ENCODE measurements at places on chromosomes 1 and 21.

DNA sequence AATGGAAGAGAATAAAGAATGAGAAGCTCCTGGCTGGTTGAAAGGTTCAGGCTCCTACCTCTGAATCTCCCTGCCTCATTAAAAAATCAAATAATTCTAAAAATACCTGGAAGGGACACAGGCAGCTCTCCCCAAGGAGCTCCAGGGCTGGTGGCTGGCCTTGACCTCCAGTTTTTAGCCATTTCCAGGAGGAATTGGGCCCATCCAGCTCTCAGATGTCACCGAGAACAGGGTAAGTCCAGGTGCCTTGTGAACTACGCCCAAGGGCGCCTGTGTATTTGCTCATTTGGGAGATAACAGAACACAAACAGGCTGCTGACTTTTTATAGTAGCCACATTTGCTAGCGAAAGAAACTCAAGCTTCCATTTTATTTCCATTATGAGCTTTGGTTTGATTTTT, 321.0 kb upstream of the C1orf174 start:
- no peak for DNase-seq

DNA sequence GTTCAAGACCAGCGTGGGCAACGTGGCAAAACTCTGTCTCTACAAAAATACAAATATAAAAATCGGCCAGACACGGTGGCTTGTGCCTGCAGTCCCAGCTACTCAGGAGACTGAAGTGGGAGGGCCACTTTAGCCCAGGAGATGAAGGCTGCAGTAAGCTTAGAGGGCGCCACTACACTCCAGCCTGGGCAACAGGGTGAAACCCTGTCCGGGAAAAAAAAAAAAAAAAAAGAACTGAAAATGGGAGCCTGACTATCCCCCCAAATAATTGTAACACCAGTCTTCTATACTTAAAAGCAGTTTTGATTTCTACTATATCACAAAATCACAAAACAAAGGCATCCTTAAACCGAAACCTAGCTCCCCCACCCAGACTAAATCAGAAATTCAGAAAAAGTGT, 60.3 kb downstream of the CDC42BPA start:
- no peak for DNase-seq

- peak; percentile 63 for DNase-seq
Observed at GRCh38 chr1:183807549-183808168, 2.7 kb downstream of the RGL1 start.

DNA sequence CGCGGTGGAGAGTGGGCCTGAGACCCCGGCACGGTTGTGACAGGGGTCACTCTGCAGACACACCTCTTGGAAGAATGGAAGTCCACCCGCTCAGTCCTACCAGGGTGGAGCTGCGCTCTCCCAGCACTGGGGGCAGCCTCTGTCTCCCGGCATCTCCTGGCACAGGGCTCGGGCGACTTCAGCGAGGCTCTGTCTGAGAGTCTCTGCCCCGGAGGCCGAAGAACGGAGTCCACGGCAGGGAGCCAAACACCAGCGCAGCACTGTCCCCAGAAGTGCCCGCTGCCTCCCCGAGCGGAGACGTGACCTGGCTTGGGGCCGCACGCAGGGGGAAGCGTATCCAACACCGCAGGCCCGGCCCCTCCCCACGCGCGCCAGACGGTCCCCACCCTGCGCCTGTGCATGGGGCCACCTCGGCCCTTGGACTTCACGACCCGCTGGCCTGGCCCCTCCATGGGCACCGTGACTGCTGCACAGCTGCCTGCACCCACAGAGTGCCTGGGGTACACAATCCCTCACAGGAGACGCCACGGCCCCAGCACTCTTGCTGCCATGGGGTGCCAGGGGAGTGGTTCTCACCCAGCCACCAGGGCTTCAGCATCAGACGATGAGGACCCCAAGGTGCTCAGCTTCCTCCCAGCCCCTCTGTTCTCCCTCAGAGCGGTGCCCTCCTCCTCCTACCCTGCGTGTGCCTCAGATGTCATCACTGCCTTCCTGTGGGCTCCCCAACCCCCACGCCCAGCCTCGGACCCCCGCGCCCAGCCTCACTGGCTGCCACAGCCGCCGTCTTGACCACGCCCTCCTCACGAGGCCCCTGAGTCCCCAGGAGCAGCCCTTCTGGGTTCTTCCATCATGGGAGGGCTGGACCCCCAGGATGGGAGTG, 14.9 kb upstream of the RNF223 start:
- DNase-seq, result no peak

DNA sequence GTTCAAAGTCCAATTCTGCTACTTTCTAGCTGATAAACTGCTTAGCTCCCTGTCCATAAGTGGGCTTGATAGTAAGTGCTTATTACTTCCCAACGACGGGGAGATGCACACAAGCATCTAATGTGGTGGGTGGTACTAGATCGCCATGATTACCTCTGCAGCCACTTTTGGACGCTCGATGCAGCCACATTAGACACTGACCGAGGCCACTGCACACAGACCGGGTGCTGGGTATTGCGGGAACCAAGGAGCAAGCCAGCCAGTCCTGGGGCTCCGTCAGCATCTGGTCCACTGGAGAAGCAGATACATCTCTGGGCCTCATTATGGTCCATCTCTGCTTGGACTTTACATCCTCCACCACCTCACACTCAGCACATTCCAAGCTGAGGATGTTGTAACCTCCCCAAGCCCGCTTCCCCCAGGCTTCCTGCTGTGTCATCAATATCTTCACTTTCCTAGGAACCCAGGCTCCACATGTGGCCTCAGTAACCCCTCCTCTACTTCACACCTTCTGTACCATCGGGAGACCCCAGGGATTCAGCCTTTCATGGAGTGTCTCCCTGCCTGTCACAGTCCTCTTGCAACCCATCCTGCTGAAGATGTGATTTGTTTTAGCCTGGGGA, 48.2 kb downstream of the RHOU start:
- DNase-seq, result no peak

- DNase-seq, result peak; percentile 26
Observed at GRCh38 chr1:77833521-77834100, 54.2 kb downstream of the MIGA1 start.

- DNase-seq, result no peak
Observed at GRCh38 chr1:228411121-228411520, 4.5 kb upstream of the TRIM11 start.

GRCh38 chr1:7458946-7459345, 312.1 kb upstream of the VAMP3 start:
- DNase-seq, result no peak

DNA sequence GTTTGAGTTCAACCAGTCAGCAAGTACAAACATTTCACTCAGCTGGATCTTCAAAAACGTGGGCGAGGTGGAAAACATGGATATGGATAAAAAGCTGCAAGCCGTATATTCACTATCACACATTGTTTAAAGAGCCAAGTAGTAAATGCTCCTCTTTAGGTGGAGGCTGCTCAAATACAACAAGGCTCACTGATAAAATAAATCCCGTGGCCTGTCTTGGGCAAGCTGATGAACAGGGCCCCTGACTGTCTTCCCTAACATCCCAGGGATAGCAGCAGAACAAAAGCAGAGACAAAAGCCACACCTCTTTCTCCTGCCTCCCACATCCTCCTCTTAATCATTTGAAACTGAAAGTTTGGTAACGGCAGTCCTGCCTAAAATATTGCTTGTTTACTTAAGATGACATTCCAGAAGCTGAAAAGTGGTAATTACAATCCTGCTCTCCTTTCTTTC, 357.7 kb downstream of the TTLL7 start:
- DNase-seq, result no peak

- DNase-seq, result peak; percentile 97
Observed at GRCh38 chr1:214551436-214552173, at the start of gene PTPN14. Gene PTPN14, minus strand, starts transcription at chr1:214551602. Its CDS starts 86,799 bp downstream, at chr1:214464803.

GRCh38 chr1:74341702-74342339, 106.6 kb downstream of the TNNI3K start:
- DNase-seq, result no peak

GRCh38 chr1:58845942-58846341, 62.1 kb upstream of the JUN start:
- no peak for DNase-seq

DNA sequence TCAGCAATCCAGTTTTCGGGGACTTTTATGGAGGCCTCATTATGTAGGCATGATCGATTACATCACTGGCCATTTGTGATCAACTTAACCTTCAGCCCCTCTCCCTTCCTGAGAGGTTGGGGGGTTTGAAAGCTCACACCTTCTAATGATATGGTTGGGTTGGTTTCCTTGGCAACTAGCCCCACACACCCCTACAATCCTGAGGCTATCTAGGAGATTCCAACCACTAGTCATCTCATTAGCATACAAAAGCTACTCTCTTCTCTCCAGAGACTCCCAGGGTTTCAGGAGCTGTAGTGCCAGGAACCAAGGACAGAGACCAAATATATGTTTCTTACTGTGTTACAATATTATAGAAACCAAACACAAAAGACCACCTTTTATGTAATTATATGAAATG, 35.2 kb upstream of the ZNF326 start:
- no peak for DNase-seq

- no peak for DNase-seq
Observed at GRCh38 chr1:51309291-51309690, 21.1 kb downstream of the TTC39A start.

- DNase-seq, result peak; percentile 99
Observed at GRCh38 chr1:32703479-32704291, 1.1 kb upstream of the SYNC start.

- no peak for DNase-seq
Observed at GRCh38 chr21:27379354-27379753, 412.5 kb upstream of the ADAMTS5 start.

DNA sequence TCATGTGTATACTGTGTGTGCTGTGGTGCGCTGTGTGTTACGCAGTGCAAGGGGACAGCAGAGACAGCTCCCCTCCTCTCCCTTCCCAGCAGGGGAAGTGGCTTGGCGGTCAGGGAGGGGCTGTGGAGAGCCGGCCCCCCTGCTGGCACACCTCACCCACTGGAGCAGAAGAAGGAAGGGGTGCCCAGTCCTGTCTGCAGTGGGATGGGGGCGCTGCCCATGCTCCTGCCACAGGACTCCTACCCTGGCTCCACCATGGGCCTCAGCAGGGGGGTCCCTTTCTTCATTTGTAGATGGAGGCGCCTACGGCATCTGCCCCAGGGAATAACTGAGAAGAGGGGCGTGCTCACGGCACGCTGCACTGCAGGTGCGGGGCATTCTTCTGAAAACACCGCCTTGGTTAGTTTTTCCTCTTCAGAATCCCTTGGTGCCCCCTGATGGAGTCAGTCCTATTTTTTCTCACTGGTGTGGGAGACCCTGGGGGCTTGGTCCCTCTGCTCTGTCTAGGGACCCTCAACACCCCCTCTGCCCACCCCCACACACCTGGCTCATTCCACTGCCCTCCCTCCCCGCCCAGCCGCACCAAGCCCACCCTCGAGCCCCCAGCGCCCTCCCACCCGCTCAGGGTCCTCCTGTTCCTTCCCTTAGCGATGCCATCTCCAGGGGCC, 13.8 kb upstream of the LDLRAP1 start:
- DNase-seq, result no peak

Measured in SJSA1 (cell line).